ENCODE measurements at places on chromosomes 3 and 15. TPM values are rescaled to one million over a fixed set of nuclear protein-coding genes. Genes with fewer than 3 reads are reported as not detected.

Gene NOP10
- total RNA-seq: 212 TPM

Gene PLA2G4D
- not detected for total RNA-seq

Gene TGM4
- total RNA-seq: not detected

Gene C2CD4A
- total RNA-seq: not detected

Gene ARRDC4
- 29.7 TPM for total RNA-seq

Gene ATP13A4
- total RNA-seq: not detected

Gene CACNA1D
- 0.43 TPM for total RNA-seq

Gene IL5RA
- not detected for total RNA-seq

DNA sequence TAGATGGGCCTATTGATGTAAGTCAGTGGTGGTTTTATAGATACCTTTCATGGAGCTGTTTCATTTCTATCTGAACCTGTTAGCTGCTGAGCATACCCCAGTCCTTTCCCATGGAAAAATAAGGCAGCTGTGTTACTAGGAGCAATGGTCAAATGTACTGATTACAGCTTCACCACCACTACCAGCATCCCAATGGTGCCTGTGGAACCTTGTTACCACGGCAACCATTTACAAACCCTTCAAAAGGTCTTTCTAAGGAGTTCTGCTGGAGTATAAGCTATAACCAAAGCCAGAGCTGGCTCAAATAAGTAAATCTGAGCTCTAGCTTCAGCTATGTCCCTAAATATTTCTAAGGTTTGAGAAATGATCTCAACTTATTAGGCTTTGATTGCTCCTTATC lies 133.4 kb upstream of the ACP3 start:
- H3K4me3 ChIP-seq: no peak overlapping the region
- DNase-seq: no peak
- no peaks in the 10 kb centered on the region for H3K4me1 ChIP-seq
- H3K36me3 ChIP-seq: no peaks in the 10 kb centered on the region
- H3K27ac ChIP-seq: no peak overlapping the region

GRCh38 chr15:58545307-58546065 lies 113.7 kb downstream of the LIPC start:
- H3K4me1 ChIP-seq: no peaks in the 10 kb centered on the region
- H3K27me3 ChIP-seq: no peaks in the 10 kb centered on the region
- DNase-seq: no peak

- no peak for DNase-seq
- H3K36me3 ChIP-seq: peaks cover 94% of the 10 kb centered on the region
- H3K27ac ChIP-seq: no peak overlapping the region
- H3K4me3 ChIP-seq: no peak overlapping the region
- H3K4me1 ChIP-seq: no peaks in the 10 kb centered on the region
These were observed 7.1 kb downstream of the ELL3 start for GRCh38 chr15:43769584-43770228.

DNA sequence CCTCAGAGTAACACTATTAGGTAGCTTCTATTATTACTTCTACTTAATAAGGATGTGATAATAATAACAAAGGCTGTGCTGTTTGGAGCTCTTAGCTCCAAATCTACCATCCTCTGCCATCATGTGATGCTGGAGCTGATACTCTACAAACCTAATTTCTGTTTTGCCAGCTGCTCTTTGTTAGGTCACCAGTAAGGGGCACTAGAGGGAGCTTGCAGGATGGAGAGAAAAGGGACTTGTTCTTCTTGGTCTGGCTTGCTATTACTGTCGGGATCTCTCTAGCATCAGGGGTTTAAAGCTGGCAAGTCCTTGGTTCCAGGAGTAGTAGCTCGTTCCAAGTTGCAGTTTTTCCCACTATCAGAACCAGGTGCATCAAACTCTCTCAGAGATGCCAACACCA lies 194.9 kb upstream of the KBTBD8 start:
- no peaks in the 10 kb centered on the region for H3K27me3 ChIP-seq
- H3K4me3 ChIP-seq: no peak overlapping the region
- H3K36me3 ChIP-seq: no peaks in the 10 kb centered on the region
- no peaks in the 10 kb centered on the region for H3K4me1 ChIP-seq
- no peak for DNase-seq

DNA sequence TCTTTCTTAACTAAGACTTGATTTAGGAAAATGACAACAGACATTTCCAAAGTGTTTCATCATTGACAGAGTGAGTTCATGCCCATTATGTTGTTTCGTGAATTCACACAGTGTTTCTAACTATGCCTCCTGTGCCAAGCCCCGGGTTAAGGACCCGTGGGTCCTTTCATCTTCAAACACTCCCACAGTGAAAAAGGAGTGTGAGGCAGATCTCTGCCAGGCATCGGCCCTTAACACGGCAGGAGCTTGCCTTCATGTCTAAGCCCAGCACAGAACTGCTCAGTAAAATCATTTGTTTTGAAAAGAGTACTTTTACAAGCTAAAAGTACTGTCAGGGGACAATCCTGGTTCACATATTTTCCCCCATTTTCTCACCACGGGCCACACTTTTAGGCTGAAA lies 80.0 kb upstream of the FOXB1 start:
- no peak overlapping the region for H3K4me3 ChIP-seq
- no peaks in the 10 kb centered on the region for H3K27me3 ChIP-seq
- H3K4me1 ChIP-seq: no peaks in the 10 kb centered on the region
- H3K36me3 ChIP-seq: no peaks in the 10 kb centered on the region
- no peak for DNase-seq
- no peak overlapping the region for H3K27ac ChIP-seq

GRCh38 chr3:146655333-146655996 lies 50.3 kb upstream of the PLSCR5 start:
- DNase-seq: no peak
- no peaks in the 10 kb centered on the region for H3K36me3 ChIP-seq
- H3K4me1 ChIP-seq: no peaks in the 10 kb centered on the region
- H3K4me3 ChIP-seq: no peak overlapping the region

- no peak overlapping the region for H3K27ac ChIP-seq
- no peaks in the 10 kb centered on the region for H3K36me3 ChIP-seq
- H3K27me3 ChIP-seq: no peaks in the 10 kb centered on the region
- no peaks in the 10 kb centered on the region for H3K4me1 ChIP-seq
These were observed 254.2 kb downstream of the GAP43 start for GRCh38 chr3:115877615-115877899.
